Activated CD4-positive, alpha-beta T cell treated with anti-CD3 and anti-CD28 coated beads for 36 hours (primary cell): ENCODE measurements at places on chromosomes 2 and 18. TPM values are rescaled to one million over a fixed set of nuclear protein-coding genes. Genes with fewer than 3 reads are reported as not detected.

The HNMT gene
- not detected for total RNA-seq

DNA sequence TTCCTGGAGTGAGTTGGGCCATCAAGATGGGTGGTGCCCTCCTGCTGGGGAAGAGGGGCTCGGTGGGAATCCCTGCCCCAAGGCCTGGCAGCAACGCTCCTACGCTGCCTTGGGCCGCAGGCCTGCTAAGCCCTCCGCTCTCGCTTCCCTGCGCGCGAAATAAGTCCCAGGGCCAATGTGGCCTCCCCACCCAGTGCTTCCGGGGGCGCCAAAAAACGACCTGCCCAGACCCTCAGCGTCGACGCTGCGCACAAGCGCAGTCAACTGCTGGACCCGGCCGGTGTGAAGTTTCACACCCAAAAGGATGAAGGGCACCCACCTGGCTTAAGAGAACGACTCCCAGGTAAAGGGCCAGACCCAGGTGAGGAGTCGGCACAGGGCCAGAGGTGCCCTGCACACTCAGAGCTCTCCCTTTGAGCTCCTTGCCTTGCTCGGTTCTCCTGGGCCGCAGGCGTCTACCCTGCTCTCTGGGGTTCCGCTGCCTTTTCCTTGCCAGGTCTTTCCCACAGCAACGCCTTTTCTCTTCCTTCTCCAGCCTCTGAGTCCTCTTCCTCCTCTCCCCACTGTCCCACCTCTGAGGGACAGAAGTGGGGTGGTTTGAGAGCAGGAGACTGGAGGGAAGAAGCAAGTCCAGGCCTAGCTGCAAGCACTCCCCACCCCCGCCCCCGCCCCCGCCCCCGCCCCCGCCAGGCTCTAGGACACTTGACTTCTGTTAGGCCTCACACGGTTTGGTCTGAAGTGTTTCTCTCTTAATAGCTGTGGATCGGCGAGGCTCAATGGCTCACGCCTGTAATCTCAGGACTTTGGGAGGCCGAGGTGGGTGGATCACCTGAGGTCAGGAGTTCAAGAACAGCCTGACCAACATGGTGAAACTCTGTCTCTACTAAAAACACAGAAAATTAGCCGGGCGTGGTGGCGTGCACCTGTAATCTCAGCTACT is at the start of gene DNAJC5G:
Gene DNAJC5G (plus strand): TSS at position 223 of the 940 bp plus-strand sequence. CDS start 1,296 bp downstream, outside the sequence.
- peaks cover 11% of the 10 kb centered on the region for H3K27me3 ChIP-seq
- H3K4me1 ChIP-seq = peaks cover 4% of the 10 kb centered on the region
- no peak within 1 kb of the TSS for H3K4me3 ChIP-seq
- no peak for DNase-seq
- no peaks in the 10 kb centered on the region for H3K36me3 ChIP-seq
- no peak within 1 kb of the TSS for H3K27ac ChIP-seq

- no peaks in the 10 kb centered on the region for H3K27me3 ChIP-seq
- H3K27ac ChIP-seq = no peak overlapping the region
- no peak overlapping the region for H3K4me3 ChIP-seq
- H3K36me3 ChIP-seq = no peaks in the 10 kb centered on the region
- H3K4me1 ChIP-seq = no peaks in the 10 kb centered on the region
- DNase-seq = no peak
Observed at GRCh38 chr2:127125821-127126220, 18.9 kb upstream of the BIN1 start.

GRCh38 chr2:122163617-122164016 is 408.2 kb downstream of the TSN start:
- H3K4me3 ChIP-seq = no peak overlapping the region
- DNase-seq = no peak
- no peak overlapping the region for H3K27ac ChIP-seq
- no peaks in the 10 kb centered on the region for H3K27me3 ChIP-seq
- no peaks in the 10 kb centered on the region for H3K4me1 ChIP-seq

The YES1 gene
- total RNA-seq = 14.2 TPM

The CAPN14 gene
- total RNA-seq = 0.64 TPM

- peaks cover 5% of the 10 kb centered on the region for H3K4me1 ChIP-seq
- no peak overlapping the region for H3K4me3 ChIP-seq
- no peak overlapping the region for H3K27ac ChIP-seq
Observed at GRCh38 chr2:219527076-219527394, 12.8 kb downstream of the ASIC4 start.

- DNase-seq = no peak
- no peak overlapping the region for H3K4me3 ChIP-seq
- H3K36me3 ChIP-seq = peaks cover 4% of the 10 kb centered on the region
- H3K27me3 ChIP-seq = no peaks in the 10 kb centered on the region
- no peaks in the 10 kb centered on the region for H3K4me1 ChIP-seq
Observed at GRCh38 chr2:170084820-170085491, 93.0 kb upstream of the MYO3B start.

DNA sequence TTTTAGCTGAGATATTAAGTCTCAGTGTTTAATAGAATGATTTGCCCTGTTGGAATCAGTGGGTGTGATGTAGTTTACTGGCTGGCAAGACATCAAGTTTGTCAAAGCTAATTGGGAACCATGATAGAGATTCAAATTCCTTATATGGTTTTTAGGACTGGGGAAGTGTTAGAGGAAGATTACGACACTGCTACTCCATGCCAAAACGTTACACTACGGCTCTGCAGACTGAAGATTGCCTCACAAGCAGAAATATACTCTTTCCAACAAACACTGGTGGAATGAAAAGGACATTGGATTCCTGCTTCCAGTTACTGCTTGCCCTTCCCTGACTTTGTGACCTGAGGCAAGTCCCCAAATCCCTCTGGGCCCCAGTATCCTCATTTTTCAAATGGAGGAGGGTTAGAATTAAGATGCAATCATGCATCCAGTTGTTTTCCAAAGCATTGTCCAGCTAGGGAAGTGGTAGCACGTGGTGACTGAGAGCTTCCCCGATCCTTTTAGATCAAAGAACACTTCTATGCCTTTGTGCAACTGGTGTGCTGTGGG is 147.6 kb downstream of the CDC42EP3 start:
- no peak overlapping the region for H3K27ac ChIP-seq
- no peak for DNase-seq
- no peak overlapping the region for H3K4me3 ChIP-seq
- no peaks in the 10 kb centered on the region for H3K4me1 ChIP-seq

The KATNAL2 gene
- 1.1 TPM for total RNA-seq

The INHBB gene
- total RNA-seq = not detected

DNA sequence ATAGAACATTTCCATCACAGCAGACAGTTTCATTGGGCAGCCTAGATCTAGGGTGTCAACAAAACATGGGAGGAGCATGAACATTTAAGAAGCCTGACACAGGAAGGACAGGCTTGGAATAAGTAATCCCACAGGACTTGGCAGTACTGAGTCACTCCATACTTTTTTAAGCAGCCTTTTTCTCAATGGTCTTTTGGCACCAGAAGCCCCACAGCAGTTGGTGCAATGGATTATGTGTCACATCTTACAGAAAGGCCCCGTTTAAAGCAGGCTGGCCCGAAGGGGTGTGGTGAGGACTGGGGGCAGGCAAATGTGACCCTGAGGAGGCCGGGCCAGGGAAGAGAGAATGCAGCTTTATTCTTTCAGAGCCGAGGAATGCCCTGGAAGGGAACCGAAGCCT is 26.6 kb downstream of the SPTBN1 start:
- no peaks in the 10 kb centered on the region for H3K4me1 ChIP-seq
- DNase-seq = no peak
- H3K36me3 ChIP-seq = peaks cover 2% of the 10 kb centered on the region
- no peak overlapping the region for H3K4me3 ChIP-seq
- no peaks in the 10 kb centered on the region for H3K27me3 ChIP-seq
- H3K27ac ChIP-seq = no peak overlapping the region

DNA sequence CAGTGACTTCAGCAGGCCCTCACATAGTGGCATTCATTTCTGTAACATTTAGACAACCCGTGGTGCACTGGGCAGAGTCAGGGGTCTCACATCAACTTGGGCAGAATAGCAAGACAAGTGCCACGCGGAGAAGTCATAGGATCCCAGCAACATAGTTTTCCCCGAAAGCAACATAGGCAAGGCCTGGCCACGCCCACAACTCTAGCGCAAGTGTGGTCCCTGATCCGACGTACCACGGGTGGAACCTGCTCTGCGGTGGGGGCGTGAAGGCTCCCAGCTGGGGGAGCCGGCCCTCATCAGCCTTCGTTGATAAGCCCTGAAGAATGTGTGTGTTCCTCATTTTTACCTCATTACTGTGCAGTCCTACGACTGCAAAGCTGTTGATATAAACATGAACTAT is 261.2 kb downstream of the EIPR1 start:
- no peaks in the 10 kb centered on the region for H3K36me3 ChIP-seq
- no peak overlapping the region for H3K27ac ChIP-seq
- no peak for DNase-seq
- H3K27me3 ChIP-seq = no peaks in the 10 kb centered on the region
- H3K4me1 ChIP-seq = no peaks in the 10 kb centered on the region

The TANC1 gene
- 0.89 TPM for total RNA-seq

DNA sequence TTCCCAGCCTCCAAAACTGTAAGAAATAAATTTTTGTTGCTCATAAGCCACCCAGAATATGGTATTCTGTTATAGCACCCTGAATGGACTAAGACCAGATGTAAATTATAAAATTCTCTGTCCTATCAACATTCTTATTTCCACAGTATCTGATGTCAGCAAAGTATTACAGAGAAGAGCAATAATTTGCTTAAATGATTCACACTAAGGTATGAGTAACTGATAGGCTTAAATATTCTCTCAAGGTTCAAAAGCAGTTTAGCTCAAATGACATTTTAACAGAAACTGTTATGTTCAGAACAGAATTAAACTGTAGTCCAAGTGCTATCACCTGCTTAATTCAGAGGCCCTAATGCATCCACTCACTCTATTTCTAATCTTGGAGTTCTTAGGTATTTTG is 12.8 kb downstream of the SESTD1 start:
- H3K36me3 ChIP-seq = peaks cover 5% of the 10 kb centered on the region
- peaks cover 57% of the 10 kb centered on the region for H3K4me1 ChIP-seq
- H3K27ac ChIP-seq = no peak overlapping the region
- peaks cover 2% of the 10 kb centered on the region for H3K27me3 ChIP-seq
- no peak for DNase-seq

GRCh38 chr2:133571249-133571648 is 3.0 kb upstream of the NCKAP5 start:
- H3K36me3 ChIP-seq = no peaks in the 10 kb centered on the region
- no peak for DNase-seq
- H3K4me1 ChIP-seq = no peaks in the 10 kb centered on the region
- H3K4me3 ChIP-seq = no peak overlapping the region

- peaks cover 68% of the 10 kb centered on the region for H3K4me1 ChIP-seq
- peaks cover 2% of the 10 kb centered on the region for H3K36me3 ChIP-seq
- H3K27ac ChIP-seq = no peak overlapping the region
- H3K4me3 ChIP-seq = no peak overlapping the region
- no peaks in the 10 kb centered on the region for H3K27me3 ChIP-seq
Observed at GRCh38 chr2:54999182-54999581, 51.1 kb downstream of the RTN4 start.

DNA sequence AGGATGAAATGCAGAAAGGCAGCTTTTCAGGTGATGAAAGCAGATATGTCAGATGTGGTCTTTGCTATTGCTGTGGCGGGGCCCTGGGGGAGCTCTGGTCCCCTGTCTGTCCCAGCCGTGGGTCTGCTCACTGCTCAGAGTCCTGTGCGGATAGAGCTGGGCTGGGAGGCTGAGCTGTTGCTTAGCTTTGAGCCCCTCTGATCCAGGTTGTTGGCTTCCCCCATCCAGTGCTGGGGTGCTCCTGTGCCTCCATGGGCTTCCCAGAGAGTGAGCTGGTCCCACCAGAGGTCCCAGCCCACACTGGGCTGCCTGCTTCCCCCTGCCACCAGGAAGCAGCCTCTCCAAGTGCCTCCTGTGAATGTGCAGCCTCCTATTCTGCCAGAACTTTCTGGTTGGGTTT is 55.4 kb downstream of the SH3RF3 start:
- no peak overlapping the region for H3K4me3 ChIP-seq
- no peak overlapping the region for H3K27ac ChIP-seq
- H3K36me3 ChIP-seq = peaks cover 7% of the 10 kb centered on the region
- H3K27me3 ChIP-seq = no peaks in the 10 kb centered on the region
- peaks cover 3% of the 10 kb centered on the region for H3K4me1 ChIP-seq

The IL36G gene
- total RNA-seq = not detected

The ADCYAP1 gene
- total RNA-seq = not detected

GRCh38 chr2:119598596-119599263 is 54.5 kb downstream of the CFAP221 start:
- DNase-seq = no peak
- no peaks in the 10 kb centered on the region for H3K36me3 ChIP-seq
- no peak overlapping the region for H3K27ac ChIP-seq

The MYO1B gene
- 36.7 TPM for total RNA-seq

The TTN gene
- 1.6 TPM for total RNA-seq
